ENCODE measurements at places on chromosomes 4 and X.
A peak's percentile ranks its signal among the peaks of the same experiment; 100 is the strongest.

- DNase-seq, result no peak
Observed at GRCh38 chr4:177012918-177013545, 220.3 kb upstream of the VEGFC start.

GRCh38 chrX:9902656-9903055 is 64.5 kb upstream of the CLDN34 start:
- no peak for DNase-seq

- peak; percentile 39 for DNase-seq
Observed at GRCh38 chr4:3369781-3370674, 71.7 kb upstream of the HGFAC start.

DNA sequence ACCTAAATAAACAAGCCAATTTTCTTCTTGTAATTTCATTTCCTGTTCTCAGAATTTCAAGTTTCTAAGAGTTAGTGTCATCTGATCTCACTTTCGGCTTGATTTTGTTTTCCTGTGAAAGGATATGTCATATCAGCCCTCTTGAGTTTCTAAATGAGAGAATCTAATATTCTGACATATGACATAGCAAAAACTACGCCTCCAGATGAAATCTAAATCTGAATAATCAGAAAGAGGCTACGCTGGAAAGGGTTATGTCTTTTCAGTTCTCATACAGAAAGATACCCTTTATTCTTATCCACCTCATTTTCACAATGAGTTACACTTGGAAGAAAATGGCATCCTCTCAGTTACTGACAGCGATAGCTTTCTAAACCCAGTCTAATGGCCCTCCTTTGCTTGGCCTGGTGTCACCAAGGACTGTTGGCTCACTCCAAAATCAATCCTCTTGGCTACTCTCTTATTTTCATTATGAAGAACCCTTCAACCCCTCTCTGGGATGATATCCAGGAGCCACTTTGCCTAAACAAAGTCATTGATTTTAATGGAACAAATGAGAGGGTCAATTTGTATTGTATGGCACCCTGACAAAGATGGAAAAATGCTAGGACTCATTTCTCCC is 65.6 kb downstream of the ASB9 start:
- DNase-seq, result no peak

DNA sequence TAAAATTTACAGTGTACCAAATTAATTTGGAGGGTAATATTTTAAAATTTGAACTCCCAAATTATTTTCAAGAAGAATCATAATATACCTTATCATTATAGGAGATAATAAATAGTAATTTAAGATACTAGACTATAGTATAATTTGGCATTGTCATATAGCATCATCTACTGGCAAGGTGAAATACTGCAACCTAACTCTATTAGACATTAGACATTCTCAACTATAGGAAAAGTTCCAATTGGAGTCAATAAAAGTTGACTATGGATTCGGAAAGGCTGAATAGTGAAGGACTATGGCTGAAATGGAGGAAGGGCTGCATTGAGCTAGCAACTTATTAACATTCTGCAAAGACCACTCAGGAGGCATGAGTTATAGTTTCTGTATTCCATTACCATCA is 113.0 kb downstream of the PRDM5 start:
- no peak for DNase-seq

DNA sequence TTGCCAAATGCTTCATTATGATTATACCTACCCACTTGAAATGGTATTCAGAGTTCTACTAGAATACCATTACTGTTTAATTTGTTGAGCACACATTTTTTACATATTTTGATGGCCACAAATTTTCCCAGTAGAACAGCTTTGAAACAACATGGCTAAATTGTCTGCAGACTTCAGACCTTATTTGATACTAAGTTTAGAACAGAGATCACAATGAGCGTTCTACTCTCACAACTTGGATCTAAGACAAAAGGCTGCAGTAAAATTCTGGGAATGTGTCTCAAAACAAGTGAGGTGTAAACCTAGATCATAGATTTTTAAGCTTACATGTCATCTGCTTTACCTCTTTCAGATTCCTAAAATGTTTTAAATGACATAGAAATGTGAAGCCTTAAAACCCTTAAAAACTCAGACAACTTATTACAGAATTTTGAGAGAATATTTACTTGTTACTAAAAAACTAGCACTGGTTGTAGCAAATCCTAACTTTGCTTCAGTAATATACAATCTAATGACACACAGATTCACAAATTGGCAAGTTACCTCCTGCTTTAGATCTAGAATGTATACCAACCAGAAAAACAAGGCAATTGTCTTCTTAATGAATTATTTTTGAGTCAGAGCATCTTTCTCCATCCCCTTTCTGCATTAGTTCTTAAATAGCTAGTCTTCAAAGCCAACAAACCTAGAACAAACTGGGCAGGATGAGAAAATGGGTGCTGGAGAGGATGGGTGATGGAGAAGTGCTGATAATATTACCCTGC is 243.3 kb downstream of the SLC7A11 start:
- no peak for DNase-seq

All from stimulated activated CD4-positive, alpha-beta T cell treated with anti-CD3 and anti-CD28 coated beads, Interleukin-1b, Interleukin-23, amount 100 ng/mL, for 48 hours (primary cell).